Esophagus muscularis mucosa (tissue), 4 donors: ENCODE measurements at places on chromosomes 1 and 21.

- DNase-seq: no peak
These were observed 2.8 kb downstream of the MYCL start for GRCh38 chr1:39898648-39899603.

DNA sequence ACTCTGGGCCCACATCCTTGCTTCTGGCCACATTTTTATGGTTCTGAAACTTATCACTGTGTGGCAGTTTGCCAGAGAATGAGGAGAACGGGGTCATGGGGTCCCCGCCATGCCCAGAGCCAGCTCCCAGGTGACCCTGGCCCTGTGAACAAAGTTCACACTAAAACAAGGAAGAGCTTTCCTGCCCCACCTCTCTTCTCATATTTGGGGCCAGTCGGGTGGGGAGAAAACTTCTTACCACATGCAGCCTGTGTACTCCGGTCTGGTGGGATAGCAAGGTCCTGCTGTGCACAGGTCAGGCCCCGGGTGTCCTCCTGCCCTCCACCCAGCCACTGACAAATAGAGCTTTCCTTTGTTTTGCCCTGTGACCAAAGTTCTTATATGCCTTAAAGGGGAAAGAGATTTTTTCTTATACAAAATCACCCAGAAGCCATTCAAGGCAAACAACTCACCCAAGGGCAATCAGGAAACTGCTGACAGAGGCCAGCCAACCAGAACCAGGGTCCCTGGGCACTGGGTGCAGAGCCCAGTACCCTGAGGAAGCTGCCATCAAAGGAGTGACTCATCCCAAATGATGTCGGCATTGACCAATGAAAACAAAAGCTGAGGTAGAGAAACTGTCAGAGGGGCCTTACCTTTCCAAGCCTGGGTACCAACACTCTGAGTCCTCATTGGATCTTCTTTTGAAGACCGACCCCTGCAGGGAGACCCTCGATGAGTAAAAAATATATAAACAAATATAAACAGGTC, 53.6 kb downstream of the OLIG1 start:
- DNase-seq: no peak

DNA sequence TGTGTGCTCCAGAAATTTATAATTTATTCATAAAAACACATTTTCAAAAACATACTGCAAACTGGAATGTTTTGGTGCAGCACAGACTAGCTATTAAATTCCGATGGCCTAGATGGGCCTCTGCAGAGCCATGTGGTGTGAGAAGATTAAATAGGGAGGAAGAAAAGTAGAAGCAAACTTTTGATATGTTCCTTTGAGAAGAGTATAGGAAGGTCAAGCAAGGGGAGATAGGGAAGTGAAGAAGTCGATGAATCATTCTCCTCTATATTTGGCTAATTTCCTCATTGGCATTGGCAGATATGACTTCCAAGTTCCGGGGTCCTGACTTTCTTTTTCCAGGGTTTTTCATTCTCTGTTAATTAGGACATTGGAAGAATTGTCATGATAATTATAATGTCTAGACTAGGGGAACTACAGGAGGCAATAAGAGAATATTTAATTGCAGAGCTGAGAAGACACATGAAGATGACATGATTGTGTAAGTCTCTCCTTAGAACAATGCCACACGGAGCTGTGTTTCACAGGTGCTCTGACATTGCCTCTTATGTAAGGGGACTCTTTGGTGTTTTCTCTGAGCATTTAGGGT, 19.3 kb upstream of the ZNF326 start:
- DNase-seq: no peak

- DNase-seq: no peak
These were observed 24.1 kb downstream of the RGS5 start for GRCh38 chr1:163178628-163179027.

DNA sequence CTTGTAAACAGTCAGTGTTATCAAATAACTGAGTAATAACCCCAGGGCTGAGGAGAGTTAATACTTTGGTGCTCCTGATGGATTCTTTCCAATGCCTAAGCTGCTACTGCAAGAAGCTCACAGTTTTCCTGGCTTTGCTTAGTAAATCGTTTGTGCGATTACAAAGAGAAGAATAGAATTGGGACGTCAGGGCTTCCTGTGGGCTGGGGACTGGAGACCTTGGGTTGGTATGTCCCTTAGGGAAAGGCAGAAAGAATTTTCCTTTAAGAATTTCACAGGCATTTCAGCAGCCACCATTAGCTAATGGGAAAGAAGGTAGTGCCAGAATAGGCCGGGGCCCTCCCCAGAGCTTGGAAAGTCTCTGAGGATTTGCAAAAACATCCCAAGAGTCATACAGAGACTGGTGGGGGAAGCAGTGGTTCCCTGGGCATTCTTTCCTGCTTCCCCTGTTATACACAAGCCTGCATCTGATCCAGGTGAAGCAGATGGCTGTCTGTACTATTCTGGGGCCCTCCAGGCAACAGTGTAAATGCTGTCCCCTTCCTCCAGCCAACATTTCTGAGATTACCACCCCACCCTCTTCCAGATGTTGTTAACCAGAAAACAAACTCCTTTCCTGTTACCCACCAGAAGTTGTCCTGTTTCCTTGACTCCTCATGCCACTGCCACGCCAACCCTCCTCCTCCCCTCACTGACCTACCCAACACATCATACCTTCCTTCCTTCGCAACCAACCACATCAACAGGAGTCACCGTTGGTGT, 40.2 kb downstream of the PLXNA2 start:
- DNase-seq: no peak

DNA sequence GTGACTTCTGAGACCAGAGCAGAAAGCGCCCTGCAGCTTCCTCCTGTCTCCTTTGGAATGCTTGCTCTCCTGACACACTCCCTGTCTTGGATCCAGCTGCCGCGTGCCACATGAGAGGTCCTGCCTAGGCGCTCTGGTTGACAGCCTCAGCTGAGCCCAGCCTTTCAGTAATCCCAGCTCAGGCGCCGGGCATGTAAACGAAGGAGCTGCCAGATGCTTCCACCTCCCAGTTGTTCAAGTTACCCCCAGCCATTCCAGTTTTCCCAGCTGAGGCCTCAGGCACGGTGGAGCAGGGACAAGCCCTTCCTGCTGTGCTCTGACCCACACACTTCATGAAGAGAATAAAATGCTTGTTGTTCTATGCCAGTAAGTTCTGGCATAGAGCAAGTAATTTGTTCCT, 14.3 kb upstream of the CD34 start:
- DNase-seq: no peak

DNA sequence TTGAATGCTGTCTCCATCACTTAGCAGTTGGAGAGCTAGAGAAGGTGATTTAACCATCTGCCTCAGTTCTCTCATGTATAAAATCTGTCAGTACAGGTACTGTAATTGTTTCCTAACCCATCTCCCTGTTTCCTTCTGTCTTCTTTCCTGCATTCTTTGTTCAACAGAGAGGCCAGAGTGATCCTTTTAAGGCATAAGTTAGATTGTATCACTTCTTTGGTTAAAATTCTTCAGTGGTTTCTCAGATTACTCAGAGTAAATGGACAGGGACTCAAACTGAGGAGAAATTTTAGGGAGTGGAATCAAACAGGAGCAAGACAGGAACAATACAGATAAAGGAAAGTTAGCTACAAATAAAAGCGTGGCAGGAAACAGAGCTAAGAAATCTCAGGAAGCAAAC, 45.2 kb upstream of the SSX2IP start:
- no peak for DNase-seq

- DNase-seq: no peak
These were observed 13.9 kb upstream of the IL6R start for GRCh38 chr1:154391086-154391770.
